ENCODE measurements at places on chromosomes 5 and 9.

DNA sequence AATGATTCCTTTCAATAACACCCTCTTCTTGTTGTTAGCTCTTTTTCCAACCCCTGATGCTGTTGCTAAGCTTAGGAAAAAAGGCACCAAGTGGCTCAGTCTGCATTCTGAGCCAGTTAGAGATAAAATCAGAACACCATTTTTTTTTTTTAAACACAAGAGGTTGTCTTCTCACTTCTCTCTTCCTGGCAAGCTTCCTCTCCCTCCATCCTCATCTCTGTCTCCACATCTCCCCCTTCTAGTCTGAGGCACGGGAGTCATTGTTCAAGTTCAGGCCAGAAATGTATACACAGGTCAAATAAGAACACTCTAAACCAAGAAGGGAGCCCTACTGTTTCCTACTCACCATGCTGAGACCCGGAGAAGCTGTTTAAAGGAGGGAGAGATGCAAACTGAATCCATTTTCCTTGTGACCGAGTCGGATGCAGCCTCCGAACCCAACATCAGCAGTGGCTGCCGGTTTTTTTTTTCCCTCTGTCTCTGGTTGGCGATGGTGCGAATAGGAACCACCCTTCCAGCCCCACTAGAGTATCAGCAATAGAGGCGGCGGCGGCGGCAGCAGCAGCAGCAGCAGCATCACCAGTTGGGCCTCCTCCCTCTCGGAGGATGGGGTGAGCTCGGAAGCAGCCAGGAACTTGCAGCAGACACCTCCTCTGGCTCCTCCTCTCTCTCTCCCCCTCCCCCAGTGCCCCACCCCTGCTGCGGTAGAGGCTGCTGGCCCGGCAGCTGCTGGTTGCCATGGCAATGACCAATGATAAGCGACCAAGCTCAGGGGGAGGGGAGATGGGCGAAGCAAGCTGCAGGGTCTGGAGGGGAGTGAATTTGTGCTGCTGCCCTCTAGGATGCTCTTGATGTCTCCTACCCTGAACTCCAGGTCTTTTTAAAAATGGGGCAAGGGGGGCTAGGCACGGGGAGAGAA is at the start of gene JAKMIP2:
Gene JAKMIP2, minus strand, starts transcription at position 619 of the 919 bp plus-strand sequence. CDS start 110,922 bp downstream, outside the sequence.
- DNase-seq = peak; percentile 46

GRCh38 chr5:9340085-9340484 is 205.8 kb downstream of the SEMA5A start:
- DNase-seq = no peak

DNA sequence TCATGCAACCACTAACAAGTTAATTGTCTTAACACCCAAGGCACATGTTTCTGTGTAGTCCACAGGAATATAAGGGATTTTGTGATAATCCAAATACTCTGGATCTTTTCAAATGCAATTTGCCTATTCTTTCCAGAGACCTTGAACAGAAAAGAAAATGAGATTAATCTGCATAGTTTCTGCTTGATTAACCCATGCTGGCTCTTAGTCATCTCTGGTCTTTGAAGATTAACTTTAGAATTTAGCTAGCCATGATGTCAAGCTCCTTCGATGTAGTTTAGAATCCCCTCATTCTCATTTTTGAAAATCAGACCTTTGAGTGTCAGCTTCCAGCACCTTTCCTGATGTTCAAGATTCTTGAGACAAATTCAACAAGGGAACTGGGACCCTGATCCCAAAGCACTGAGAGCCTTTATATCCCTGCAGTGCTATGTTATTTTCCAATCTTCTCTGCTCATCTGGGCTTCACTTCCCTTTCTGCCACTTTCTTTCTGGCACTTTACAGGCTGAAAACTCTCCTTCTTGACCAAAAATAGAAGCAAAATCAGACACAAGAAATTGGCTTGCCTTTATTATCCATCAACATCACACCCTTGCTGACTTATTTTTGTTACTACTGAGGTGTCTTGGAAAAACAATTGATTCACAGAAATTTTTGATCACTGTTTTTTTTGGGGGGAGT is 155.5 kb downstream of the PALM2AKAP2 start:
- DNase-seq = no peak

- DNase-seq = no peak
Observed at GRCh38 chr9:117454711-117455110, 39.9 kb upstream of the ASTN2 start.

GRCh38 chr9:37550781-37551180 is 25.4 kb downstream of the FBXO10 start:
- DNase-seq = no peak
